KBM-7 (cell line): ENCODE measurements at places on chromosomes 7 and 10.
A peak's percentile ranks its signal among the peaks of the same experiment; 100 is the strongest.

DNA sequence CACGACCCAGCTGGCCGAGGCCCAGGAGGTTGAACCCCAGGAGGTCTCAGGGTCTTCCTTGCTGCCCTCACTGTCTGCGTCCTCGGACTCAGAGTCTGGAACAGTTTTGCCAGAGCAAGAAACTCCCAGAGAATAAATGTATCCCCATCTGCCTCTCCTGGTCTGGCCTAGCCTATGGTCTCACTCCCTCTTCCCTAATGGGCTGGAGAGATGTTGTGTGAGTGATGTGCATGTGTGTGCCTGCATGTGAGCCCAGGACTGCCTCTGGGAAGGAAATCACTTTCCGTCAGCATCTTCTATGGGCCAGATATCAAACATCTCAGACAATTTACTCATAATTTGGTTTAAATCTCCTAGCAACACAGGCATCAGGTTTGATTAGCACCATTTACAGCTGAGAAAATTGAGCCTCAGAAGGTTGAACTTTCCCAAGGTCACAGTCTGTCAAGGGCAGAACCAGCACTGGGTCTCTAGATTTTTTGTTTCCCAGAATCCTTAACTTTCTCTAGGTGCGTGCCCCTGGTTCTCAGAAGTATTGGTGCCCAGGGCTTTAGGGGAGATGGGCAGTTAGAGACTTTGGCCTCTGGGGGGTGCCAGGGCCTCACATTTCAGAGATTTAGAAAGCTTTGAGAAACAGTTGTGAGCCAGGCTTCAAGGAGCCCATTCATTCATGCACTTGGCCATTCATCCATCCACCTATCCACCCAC, 4.9 kb downstream of the TMEM270 start:
- DNase-seq = peak; percentile 59

- DNase-seq = no peak
These were observed 10.7 kb downstream of the NODAL start for GRCh38 chr10:70430493-70431445.

DNA sequence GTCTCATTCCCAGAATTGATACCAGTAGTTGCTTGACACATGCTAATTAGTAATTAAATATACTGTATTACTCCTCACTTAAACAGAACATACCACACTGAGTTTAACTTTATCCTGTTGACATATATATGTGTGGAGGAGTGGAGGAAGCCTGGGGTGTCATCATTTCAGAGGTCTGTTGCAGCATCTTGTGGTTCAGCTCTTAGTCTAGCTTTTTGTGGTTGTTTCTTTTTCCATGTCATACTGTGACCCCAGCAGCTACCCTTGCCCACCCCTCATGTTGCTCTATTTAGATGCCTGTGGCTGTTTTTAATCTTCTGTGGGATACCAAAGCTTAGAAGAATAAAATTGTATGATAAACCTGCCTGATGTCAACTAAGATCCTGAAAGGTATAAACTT, 875.4 kb downstream of the LRMDA start:
- DNase-seq = no peak

DNA sequence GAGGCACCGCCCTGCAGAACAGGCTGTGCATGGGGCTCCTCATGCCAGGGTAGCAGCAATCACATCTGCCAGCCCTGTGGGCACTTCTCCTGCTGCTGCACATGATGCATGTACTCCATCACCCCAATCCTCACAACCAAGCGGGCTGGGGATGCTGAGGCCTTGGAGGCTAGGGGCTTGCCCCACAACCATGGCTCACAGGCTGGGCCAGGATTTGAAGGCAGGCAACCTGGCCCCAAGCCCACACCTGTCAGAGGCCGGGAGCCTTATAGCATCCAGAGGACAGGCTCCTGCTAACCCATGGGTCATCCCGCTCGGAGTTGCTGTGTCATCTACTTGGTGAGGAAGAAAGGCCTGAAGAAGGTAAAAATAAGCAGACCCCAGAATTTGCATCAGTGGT, 2.2 kb downstream of the POLM start:
- DNase-seq = no peak

GRCh38 chr10:113168584-113168983, 218.5 kb downstream of the TCF7L2 start:
- DNase-seq = no peak

DNA sequence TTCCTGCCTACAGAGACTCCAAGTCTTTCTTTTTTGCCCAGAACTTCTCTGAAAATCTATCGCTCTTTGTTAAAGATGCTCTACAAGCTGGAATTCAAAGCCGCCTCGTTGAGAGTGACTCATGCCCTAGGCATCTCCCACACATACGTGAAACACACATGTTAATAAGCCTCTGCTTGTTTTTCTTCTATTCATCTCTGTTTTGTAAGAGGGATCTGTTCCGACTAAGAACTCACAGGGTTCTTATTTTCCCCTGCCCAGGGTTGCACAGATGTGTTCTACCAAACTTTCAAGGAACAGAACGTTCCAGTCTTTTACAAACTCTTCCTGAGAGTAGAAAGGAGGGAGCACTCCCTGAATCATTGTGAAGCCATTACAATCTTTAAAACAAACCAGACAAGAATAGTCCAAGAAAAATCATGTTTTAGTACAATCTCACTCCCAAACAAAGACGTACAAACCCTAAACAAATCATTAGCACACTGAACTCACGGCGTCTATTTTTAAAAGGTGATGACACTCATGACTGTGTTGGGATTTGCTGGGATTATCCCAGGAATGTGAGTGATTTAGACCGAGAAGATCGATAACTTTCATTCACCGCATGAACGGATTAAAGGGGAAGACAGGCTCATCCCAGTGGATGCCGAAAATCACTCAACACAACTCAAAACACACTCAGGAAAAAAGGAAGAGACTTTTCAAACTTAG, 55.3 kb upstream of the INPP5A start:
- DNase-seq = no peak

DNA sequence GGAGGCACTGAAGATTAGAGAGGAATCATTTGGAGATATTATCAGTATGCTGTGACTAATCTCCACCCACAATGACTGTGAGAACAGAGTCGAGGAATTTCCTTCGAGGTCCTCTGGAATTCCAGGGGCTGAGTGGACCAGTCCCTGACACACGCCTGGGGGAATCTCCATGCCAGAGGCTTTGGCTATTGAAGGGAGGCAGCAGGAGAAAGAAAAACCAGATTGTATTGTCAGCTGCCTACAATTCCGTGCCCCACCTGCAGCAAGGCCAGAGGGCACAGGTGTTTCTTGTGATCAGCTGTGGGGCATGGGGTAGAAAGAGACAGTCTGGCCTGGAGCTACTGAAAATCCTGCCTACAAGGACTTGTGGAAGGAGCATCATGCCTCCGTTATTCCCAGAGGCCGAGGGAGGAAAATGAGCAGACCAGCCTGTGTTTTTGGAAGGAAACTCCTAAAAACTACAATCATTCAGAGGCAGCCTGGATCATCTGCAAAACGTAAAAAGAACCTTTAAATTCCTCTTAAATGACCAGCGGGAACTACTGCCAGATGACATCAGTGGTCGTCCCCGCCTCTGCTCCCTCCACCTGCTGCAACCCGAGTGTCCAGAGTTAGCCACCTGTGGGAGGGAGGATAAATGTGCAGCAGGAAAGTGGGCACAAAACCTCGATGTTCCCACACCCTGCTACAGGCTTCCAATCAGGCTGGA, 25.4 kb upstream of the ANK3 start:
- no peak for DNase-seq

DNA sequence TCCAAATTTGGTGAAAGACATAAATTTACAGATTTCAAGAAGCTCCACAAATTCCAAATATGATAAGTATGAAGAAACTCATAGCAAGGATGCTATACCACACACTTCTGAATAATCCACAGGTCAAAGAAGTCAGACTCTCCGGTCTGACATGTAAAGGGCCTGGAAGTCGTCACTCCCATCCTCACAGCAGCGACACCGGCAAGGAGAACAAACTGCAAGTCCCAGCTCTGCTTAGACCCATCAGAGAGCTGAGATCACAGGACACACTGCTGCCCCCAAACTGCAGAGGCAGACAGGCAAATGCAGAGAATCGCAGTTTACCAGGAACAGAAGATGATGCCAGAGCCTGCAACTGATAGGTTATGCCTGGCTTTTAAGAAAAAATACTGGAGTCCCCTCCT, 62.0 kb downstream of the AMZ1 start:
- no peak for DNase-seq

DNA sequence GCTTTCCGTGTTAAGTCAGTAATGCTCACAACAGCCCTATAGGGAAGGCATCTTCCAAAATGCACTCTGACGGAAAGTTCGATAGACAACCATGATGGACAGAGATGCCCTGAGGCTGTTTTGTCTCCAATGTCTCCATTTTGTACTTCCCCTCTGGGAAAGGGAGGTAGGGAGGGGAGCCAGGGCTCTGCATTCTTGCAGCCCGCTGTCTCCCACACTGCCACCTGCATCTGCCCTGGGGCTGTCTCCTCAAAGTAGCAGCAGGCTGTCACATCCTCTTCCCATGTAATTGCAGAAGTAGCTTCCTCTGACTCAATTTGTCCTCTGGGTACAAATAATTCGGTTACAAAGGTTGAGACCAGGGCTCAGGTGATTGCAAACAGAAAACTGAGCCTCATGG, 131.4 kb downstream of the GPAM start:
- DNase-seq = no peak

GRCh38 chr7:92200791-92201190, 21.8 kb upstream of the LRRD1 start:
- no peak for DNase-seq

- DNase-seq = peak; percentile 32
These were observed 92.4 kb downstream of the TPST1 start for GRCh38 chr7:66297579-66297978.

GRCh38 chr7:144738708-144739314, 97.0 kb downstream of the TPK1 start:
- DNase-seq = peak; percentile 49

DNA sequence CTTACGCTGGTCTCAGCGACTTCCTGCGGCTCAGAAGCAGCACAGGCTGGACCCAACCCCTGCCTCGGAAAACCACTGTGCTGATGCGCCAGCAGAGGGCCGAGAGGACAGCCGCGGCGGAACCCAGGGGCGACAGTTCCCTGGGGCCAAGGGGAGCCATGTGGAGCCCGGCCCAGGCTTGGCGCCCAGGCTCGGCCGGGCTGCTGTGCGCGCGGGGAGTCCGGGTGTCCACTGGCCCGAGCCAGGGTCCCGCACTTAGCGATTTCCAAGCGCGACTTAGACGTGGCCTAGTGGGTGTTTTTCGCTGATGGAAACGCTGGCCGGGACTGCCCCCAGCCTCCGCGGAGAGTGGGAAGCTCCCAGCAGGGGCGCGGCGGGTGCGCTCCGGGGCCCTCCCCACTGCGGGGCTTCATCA, 18.6 kb upstream of the ZNF32 start:
- no peak for DNase-seq

DNA sequence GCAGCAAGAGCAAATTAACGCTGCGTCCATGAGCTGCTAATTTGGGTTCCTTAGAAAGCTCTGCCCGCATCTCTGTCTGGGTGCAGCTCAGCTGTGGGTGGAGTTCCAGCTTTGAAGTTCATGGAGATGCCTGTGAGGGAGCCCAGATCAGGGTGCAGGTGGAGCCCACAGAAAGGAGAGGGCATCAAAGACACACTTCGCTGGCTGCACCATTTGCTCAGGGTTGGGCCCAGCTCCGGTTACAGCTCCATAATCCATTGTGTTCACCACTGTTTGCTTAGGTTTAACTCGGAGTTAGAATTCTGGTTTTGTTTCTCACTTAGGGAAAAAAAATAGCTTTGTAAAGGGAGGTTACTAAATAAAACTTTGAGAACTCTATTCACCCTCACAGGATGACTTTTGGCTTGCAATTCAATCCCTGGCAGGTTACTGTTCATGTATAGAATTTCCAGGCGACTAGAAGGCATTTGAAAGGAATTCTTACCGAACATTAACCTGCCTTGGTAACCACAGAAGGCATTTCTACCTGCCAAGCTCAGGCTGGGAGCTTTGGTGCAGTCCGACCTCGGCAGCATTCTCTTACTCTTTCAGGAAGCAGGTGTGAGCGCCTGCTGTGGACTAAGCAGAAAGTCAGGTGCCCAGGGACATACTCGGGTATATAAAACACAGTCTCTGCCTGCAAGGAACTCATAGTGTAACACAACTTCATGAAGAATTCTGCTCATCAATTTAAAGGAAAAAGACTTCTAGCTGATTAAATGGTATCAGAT, 179.5 kb upstream of the RNF32 start:
- no peak for DNase-seq

GRCh38 chr10:96719200-96719599, 1.1 kb downstream of the PIK3AP1 start:
- no peak for DNase-seq

GRCh38 chr7:75045881-75046280, 27.7 kb downstream of the RCC1L start:
- DNase-seq = no peak

GRCh38 chr10:96789571-96790108, 42.5 kb upstream of the LCOR start:
- DNase-seq = peak; percentile 60

DNA sequence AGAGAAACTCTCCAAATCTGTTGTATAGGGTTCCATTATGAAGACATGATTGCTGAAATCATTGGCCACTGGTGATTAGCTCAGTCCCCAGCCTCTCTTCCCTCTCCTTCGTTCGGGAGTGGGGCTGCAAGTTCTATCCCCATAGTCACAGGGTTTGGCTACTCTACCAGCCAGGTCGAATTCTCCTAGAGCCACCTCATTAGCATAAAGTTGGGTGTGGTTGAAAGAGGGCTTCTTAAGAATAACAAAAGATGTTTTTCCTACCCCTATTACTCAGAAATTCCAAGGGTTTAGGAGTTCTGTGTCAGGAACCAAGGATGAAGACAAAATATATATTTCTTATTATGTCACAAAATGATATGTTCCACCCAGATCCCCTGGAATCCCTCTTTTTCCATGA, 166.2 kb upstream of the YAE1 start:
- DNase-seq = no peak
